ENCODE measurements at places on chromosomes 3 and 15. TPM values are rescaled to one million over a fixed set of nuclear protein-coding genes. Genes with fewer than 3 reads are reported as not detected.

DNA sequence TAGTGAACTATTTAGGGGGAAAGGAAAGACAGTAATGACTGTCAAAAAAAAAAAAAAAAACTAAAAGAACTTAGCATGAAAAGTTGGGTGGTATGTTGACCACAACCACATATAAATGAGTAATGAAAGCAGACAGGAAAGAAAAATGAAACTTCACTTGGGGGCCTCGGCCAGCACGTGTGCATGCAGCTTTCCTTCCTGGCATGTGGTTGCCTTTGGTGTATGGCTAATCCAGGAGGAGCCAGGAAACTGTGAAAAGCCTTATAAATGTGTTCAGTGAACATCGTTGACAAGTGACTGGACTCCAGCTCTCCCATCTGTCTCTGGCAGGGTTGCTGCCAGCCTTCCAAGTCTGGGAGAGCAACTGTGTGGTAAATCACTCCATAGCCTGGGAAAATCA is 195.1 kb downstream of the DTWD1 start:
- H3K27me3 ChIP-seq, result no peaks in the 10 kb centered on the region
- no peak overlapping the region for H3K27ac ChIP-seq
- DNase-seq, result no peak
- H3K4me1 ChIP-seq, result no peaks in the 10 kb centered on the region
- no peaks in the 10 kb centered on the region for H3K36me3 ChIP-seq

GRCh38 chr15:73608941-73609340 is 24.2 kb downstream of the NPTN start:
- no peaks in the 10 kb centered on the region for H3K36me3 ChIP-seq
- H3K4me3 ChIP-seq, result no peak overlapping the region
- peaks cover 7% of the 10 kb centered on the region for H3K4me1 ChIP-seq
- H3K27me3 ChIP-seq, result no peaks in the 10 kb centered on the region
- DNase-seq, result no peak

DNA sequence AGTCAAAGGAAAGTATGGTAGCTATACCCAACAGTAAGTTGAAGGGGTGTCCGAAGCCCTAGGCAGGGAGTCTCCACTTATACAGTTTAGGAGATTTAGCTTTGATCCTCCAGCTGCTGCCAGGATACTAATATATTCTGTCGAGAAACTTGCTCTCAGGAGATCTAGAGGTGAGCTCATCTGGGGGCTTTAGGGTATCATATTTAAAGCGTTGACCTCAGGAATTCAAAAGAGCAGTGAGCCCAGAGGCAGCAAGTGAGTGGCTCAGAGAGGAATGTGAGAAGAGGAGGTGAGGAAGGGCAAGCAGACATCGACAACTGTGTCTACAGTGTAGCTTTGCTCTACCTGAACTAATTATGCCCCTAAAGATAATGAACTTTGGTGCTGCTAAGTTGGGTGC is 245.1 kb upstream of the LRTM1 start:
- H3K27me3 ChIP-seq, result no peaks in the 10 kb centered on the region
- no peaks in the 10 kb centered on the region for H3K36me3 ChIP-seq
- no peaks in the 10 kb centered on the region for H3K4me1 ChIP-seq
- H3K27ac ChIP-seq, result no peak overlapping the region
- no peak for DNase-seq
- no peak overlapping the region for H3K4me3 ChIP-seq

Gene C3orf20
- 0.18 TPM for total RNA-seq

DNA sequence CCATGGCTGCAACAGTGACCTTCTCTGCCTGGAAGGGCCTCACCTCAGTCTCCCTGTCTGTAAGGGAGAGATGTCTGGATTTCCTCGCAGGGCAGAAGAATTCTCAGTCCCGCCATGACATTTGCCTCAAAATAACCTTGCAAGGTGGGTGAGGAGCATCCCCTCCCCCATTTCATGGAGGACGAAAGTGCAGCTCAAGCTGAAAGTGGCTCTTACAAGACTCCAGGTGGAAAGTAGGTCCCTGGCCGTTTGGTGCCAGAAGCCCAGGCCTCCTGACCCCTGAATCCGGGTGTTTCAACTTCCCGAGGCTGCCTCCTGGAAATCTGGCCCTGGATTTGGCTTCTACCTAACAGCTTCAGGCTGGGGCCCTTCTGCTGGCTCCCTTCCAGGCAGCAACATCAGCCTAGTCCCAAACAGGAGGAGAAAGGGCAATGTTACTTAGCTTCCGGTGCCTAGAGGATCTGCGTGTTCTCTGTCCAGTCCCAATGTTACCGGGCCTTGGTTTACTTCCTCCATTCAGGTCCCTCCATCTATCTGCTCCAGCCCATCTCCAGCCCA is 769 bp upstream of the CSPG4 start:
- DNase-seq, result no peak
- H3K36me3 ChIP-seq, result no peaks in the 10 kb centered on the region

DNA sequence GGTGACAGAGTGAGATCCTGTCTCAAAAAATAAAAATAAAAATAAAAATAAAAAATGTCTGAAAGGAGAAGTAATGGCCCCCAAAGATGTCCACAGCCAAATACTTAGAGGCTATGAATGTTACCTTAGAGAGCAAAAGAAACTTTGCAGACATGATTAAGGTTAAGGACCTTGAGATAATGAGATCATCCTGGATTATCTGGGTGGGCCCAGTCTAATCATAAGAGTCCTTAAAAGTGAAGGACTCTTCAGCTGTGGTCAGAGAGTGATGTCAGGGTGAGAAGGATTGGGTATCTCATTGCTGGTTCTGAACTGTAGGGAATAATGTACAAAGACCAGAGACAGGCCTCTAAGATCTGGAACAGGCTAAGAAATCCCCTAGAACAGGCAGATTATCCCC is 84.9 kb upstream of the POU1F1 start:
- no peaks in the 10 kb centered on the region for H3K4me1 ChIP-seq
- no peak overlapping the region for H3K27ac ChIP-seq
- DNase-seq, result no peak
- no peaks in the 10 kb centered on the region for H3K27me3 ChIP-seq
- no peak overlapping the region for H3K4me3 ChIP-seq

- H3K27ac ChIP-seq, result no peak overlapping the region
- no peaks in the 10 kb centered on the region for H3K4me1 ChIP-seq
- no peaks in the 10 kb centered on the region for H3K27me3 ChIP-seq
- H3K36me3 ChIP-seq, result no peaks in the 10 kb centered on the region
- DNase-seq, result no peak
- no peak overlapping the region for H3K4me3 ChIP-seq
These were observed 42.1 kb upstream of the FGF7 start for GRCh38 chr15:49380912-49381311.

Gene NANOGP8
- total RNA-seq, result not detected

Gene PP2D1
- total RNA-seq, result not detected

GRCh38 chr3:52684184-52684583 is 1.5 kb downstream of the PBRM1 start:
- DNase-seq, result no peak
- peak overlapping the region; percentile 78 for H3K4me3 ChIP-seq
- no peak overlapping the region for H3K27ac ChIP-seq
- peaks cover 32% of the 10 kb centered on the region for H3K36me3 ChIP-seq

Gene ZPLD1
- total RNA-seq, result not detected

Gene C3orf85
- total RNA-seq, result not detected

GRCh38 chr3:111314181-111314873 is 227.7 kb upstream of the CD96 start:
- H3K4me1 ChIP-seq, result peaks cover 51% of the 10 kb centered on the region
- H3K27me3 ChIP-seq, result no peaks in the 10 kb centered on the region
- no peak overlapping the region for H3K27ac ChIP-seq
- no peaks in the 10 kb centered on the region for H3K36me3 ChIP-seq
- H3K4me3 ChIP-seq, result no peak overlapping the region

DNA sequence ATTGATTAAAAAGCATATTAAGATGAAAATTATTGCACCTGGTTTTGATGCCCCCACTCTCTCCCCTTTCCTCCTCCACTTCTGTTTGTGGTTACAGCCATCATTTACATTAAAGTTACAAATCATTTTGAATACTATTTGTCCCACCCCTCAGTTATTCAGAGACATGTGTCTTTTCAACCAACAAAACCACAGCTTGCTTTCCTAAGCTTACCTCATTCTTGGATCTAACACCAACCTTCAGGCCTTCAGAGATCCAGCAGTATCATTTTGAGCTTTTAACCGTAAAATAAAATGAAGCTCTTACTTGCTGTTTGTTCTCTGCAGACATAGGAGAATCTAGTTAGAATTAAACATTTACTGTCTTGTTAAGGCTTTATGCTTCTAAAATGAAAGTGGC is 4.7 kb downstream of the PXYLP1 start:
- DNase-seq, result no peak
- H3K27me3 ChIP-seq, result no peaks in the 10 kb centered on the region
- H3K4me1 ChIP-seq, result peaks cover 53% of the 10 kb centered on the region
- H3K4me3 ChIP-seq, result no peak overlapping the region
- no peak overlapping the region for H3K27ac ChIP-seq

Gene ROPN1
- total RNA-seq, result not detected

- peaks cover 24% of the 10 kb centered on the region for H3K4me1 ChIP-seq
- no peak for DNase-seq
- H3K36me3 ChIP-seq, result no peaks in the 10 kb centered on the region
These were observed 89.0 kb downstream of the PPCDC start for GRCh38 chr15:75112278-75112847.

DNA sequence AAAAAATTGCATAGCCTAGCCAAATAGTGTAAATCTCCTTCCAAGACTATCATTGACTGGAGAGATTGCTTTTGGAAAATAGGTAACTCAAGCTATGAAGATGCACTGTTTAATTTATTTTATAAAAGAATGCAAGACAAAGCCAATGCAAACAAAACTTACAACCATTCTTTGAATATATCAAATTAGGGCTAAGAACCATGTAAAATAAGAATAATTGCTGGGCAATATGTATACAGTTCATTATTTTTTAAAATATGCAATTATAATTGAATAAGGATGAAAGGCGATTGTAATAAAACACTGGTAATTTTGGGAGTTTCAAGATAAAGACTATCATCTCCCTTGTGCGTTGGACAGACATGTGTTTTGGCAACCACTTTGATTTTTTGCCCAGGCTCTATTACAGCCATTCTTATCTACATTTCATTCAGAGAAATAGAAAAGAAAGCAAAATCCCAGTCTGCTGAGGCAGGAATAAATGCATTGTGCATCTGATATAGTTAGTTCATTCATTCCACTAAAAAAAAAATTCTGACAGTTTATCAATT is 242.3 kb upstream of the ROBO1 start:
- DNase-seq, result no peak
- H3K4me1 ChIP-seq, result no peaks in the 10 kb centered on the region
- H3K27me3 ChIP-seq, result no peaks in the 10 kb centered on the region
- no peaks in the 10 kb centered on the region for H3K36me3 ChIP-seq

DNA sequence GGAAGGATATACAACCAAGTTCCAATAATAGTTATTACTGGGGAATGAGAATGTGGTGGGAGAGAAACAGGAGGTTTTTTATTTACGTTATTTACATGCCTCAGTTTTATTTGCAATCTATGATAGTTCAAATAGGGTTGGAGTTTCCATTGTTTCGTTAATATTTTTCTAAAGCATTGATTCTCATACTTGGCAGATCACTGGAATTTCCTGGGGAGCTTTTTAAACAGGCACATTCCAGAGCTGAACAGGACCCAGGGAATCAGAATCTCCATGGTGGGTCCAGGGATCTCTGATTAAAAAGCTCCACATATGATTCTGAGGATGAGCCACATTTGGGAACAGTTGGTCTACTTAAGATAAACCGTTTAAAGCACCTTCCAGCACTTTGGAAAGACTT is 123.9 kb downstream of the IL20RB start:
- no peak overlapping the region for H3K4me3 ChIP-seq
- no peak for DNase-seq
- H3K27me3 ChIP-seq, result peaks cover 3% of the 10 kb centered on the region
- no peaks in the 10 kb centered on the region for H3K36me3 ChIP-seq
- no peak overlapping the region for H3K27ac ChIP-seq

Gene CLEC3B
- total RNA-seq, result 0.24 TPM

DNA sequence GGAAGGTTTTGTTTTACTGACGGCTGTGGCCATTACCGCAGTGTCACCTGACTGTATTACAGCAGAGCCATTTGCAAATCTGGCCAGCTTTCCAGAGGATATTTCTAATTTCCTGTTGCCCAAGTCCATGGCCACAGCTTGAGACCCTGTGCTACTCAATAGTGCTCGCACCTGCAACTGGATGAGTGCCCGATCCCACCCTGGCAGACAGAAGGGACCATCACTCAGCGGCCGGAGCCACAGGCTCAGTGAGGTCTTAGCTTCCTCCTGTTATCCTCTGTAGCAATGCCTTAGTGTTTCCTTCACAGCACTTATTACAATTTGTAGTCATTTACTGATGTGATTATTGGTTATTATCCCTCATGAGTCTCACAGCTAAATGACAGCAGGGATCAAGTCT is 184.8 kb downstream of the LRRN1 start:
- no peak for DNase-seq
- H3K4me1 ChIP-seq, result no peaks in the 10 kb centered on the region
- H3K27me3 ChIP-seq, result no peaks in the 10 kb centered on the region
- H3K27ac ChIP-seq, result no peak overlapping the region

- no peaks in the 10 kb centered on the region for H3K4me1 ChIP-seq
- no peaks in the 10 kb centered on the region for H3K27me3 ChIP-seq
- H3K4me3 ChIP-seq, result no peak overlapping the region
- no peaks in the 10 kb centered on the region for H3K36me3 ChIP-seq
- H3K27ac ChIP-seq, result no peak overlapping the region
These were observed 24.2 kb upstream of the SLC41A3 start for GRCh38 chr3:126107957-126108675.

DNA sequence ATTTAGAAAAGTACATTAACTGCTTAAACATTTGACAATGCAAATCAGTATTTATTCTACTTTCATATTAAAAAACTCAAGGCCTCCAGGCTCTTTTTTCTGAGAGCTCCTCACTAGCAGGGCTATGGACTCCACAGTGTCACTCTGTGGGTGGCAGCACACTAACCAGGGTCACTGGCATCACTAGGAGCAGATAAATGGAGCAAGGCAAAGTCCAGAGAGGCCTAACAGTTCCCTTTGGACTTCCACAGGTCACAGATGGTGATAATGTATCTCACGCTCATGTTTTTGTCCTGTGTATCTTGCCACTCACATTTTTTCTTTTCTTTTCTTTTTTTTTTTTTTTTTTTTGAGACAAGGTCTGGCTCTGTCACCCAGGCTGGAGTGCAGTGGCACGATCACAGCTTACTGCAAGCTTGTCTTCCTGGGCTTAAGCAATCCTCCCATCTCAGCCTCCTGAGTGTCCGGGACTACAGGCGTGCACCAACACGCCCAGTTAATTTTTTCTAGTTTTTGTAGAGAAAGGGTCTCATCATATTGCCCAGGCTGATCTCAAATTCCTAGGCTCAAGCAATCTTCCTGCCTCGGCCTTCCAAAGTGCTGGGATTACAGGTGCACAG is 7.8 kb downstream of the SPG21 start:
- no peak overlapping the region for H3K27ac ChIP-seq
- peaks cover 8% of the 10 kb centered on the region for H3K4me1 ChIP-seq
- peaks cover 10% of the 10 kb centered on the region for H3K36me3 ChIP-seq
- H3K4me3 ChIP-seq, result no peak overlapping the region
- DNase-seq, result no peak
- no peaks in the 10 kb centered on the region for H3K27me3 ChIP-seq
